Osteocyte (in vitro differentiated cells): ENCODE measurements at places on chromosomes 1 and 21.

GRCh38 chr1:26719205-26719604, 23.4 kb downstream of the ARID1A start:
- DNase-seq = no peak

DNA sequence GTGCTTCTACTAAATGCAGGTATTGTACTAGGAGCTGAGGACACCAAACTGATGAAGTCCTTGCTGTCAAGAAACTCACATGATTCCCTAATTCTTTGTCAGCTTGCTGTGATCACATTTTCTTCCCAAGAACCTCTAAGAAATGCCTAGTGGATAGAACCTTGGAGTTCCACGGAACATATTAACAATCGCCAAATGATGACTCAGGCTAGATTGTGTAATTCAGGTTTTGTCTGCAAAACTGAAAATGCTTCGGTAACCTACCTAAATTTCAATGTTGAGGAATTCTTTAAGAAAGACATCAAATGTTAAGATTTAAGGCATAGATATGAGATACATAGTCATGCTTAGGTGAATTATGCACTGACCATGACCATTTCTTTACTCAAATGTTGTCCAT, 1.7 kb upstream of the GADD45A start:
- no peak for DNase-seq

- no peak for DNase-seq
Observed at GRCh38 chr1:43705982-43706597, 1.2 kb upstream of the ST3GAL3 start.

DNA sequence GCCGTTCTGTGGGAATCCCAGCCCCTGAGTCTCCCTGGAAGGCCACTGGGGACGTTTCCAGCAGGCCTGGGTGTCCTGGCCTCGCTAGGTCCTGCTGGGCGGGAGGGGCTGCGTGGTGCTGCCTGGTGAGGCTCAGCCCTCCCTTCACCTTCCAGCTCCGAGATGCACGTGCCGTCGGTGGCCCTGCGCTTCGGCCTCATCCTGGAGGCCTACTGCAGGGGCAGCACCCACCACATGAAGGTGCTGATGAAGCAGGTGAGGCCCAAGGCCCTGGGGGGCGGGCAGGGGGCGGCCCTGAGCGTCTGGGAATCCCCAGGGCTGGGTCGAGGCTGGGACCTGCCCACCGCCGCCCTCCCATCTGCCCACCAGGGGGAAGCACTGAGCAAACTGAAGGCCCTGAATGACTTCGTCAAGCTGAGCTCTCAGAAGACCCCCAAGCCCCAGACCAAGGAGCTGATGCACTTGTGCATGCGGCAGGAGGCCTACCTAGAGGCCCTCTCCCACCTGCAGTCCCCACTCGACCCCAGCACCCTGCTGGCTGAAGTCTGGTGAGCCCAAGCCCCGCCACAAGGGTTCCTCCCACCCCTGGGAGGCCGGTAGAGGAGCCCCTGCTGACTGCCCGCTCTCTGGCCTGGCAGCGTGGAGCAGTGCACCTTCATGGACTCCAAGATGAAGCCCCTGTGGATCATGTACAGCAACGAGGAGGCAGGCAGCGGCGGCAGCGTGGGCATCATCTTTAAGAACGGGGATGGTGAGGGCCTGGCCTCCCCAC, 70.3 kb downstream of the PIK3CD start:
- DNase-seq = no peak

- DNase-seq = no peak
Observed at GRCh38 chr1:45047032-45047431, 35.0 kb downstream of the UROD start.

- DNase-seq = no peak
Observed at GRCh38 chr1:32332290-32333079, 3.5 kb downstream of the MARCKSL1 start.

- DNase-seq = no peak
Observed at GRCh38 chr1:224058303-224058702, 55.6 kb upstream of the FBXO28 start.

- no peak for DNase-seq
Observed at GRCh38 chr1:84247425-84248220, 53.9 kb upstream of the SAMD13 start.

DNA sequence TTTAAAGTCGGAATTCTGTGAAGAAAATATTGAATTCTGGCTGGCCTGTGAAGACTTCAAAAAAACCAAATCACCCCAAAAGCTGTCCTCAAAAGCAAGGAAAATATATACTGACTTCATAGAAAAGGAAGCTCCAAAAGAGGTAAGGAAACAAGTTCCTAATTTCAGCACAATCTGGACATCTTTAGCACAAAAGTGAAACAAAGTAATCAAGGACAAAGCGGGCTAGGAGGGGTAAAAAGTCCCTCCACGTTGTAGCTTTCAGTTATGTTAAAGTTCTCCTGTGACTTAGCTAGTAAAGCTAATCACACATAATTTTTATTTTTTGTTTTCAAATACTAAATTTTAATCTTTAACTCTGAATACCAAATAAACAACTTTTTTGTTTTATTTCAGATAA, 2.2 kb downstream of the RGS2 start:
- DNase-seq = no peak

DNA sequence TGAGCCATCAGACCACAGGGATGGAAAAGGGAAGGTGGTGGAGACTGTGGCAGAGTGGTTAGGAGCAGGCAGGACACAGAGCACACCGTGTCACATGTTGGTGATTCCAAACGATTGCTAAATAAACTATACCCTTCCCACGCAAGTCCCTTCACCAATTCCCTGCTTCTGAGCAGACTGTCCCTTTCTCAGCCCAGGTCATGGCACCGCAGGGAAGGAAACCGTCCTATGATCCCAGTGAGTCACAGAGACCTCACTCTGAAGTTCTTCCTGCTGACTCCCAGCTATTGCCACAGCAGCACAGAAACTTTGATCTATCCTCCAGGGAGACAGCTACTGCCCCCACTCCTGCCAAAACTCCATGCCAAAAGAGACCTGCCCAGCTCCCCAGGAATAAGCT, 19.2 kb downstream of the RIMS3 start:
- no peak for DNase-seq

- no peak for DNase-seq
Observed at GRCh38 chr1:244339073-244339692, 112.5 kb downstream of the ADSS2 start.

DNA sequence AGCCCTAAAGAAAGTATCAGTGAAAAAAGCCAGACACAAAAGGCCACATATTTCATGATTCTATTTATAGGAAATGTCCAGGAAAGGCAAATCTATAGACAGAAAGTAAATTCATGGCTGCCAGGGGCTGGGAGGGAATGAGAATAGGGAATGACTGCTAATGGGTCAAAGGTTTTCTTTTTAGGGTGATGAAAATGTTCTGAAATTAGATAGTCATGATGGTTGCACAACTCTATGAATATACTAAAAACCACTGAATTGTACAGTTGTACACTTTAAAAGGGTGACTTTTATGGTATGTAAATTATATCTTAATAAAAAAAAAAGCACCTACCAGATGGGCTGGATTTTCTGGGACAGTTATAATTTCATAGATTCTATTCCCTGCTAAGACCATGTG, 114.8 kb downstream of the CNIH3 start:
- no peak for DNase-seq

DNA sequence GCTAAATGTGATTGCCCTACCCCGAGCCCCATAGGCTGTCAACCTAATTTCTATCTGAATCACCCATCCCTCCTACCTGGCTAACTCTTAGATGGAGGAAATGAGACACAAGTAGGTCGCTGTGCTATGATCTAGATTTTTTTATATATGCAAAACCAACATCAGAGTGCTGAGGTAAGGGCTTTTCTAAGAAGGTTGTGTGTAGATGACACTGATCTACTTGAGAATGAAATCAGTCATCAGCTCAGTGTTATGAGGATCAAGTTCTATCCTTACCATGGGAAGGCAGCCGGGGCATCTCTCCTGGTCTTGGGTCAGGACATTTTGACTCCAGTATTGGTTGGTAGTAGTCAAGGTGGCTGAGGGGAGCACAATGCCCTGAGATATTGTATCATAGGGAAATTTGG, 23.6 kb downstream of the SLAMF1 start:
- DNase-seq = no peak

GRCh38 chr1:33872683-33873082, 8.8 kb downstream of the HMGB4 start:
- no peak for DNase-seq

DNA sequence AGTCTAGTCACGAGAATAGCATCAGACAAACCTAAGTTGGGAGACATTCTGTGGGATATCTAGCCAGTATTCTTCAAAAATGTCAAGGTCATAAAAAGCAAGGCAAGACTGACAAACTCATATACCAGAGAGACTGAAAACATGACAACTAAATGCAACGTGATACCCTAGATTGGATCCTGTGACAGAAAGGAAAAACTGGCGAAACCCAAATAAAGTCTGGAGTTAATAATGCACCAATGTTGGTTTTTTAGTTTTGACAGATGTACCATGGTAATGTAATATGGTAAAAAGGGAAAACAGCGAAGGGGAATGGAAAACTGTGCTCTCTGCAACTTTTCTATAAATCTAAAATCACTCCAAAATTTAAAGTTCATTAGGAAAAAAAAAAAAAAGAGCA, 64.5 kb downstream of the EPS15 start:
- DNase-seq = no peak

DNA sequence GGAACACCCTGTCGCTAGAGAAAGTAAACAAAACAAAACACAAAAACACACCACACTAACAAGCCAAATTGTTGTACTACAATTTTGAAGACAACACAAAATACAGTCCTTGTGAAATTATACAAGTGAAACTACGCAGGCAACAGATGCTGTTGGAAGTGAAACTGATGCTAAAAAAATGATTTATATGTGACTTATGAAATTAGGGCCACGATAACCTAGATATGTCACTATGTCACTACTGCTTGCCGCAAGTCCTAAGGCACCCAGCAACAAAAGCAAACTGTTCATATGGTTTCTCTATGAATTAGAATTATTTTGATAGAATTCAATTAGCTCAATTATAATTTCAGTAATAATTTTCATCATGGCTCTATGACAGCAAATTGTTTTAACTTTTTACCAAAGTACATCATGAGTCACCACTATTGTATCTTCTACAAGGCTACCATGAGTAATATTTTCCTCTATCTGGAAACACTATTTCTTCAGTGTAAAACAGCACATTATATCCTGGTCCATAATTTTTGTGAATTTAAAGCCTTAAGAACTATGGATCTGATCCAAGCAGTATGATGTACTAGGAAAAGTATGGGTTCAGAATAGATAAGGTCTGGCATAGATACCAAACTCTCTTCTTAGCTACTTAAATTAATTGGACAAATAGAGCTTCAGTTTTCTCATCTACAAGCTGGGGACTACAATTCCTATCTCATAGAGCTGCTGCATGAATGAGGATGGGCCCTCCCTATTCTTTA, 216.3 kb downstream of the COL11A1 start:
- no peak for DNase-seq

- DNase-seq = no peak
Observed at GRCh38 chr1:7218210-7218832, 433.1 kb downstream of the CAMTA1 start.

DNA sequence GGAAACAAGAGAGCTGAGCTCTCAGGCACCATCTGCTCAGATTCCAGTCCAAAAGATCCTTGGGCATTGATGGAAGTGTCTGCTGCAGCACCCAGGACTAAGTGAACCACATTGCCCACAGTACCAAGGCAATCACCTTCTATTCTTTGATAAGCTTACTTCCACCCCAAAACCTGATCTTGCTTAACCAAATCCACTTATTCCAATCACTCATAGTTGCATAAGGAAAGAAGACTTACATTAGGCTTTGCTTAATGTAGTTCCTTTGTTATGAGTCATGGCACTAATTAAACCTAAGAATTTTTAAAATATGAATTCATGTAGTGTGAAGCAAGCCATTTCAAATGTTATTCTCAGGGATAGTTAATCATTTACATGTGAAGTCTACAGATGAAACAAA, 84.5 kb downstream of the UCHL5 start:
- no peak for DNase-seq

DNA sequence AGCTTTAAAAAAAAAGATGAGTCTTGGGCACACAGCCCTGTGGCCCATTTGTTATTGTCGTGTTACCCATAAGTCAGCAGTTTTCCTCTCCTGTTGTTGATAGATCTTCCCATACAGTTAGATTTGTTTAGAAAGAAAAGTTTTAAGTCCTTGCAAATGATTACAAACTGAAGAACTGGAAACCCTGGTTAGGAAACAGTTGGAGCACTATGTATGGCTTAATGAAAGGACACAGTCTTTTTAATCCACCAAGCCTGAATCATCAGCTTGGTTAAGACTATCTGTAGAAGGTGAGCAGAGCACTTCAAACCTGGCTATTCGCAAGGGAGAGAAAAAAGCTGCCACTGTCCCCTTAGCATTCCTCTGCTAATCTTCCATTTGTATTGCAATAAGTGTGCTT, 241.0 kb downstream of the DISC1 start:
- no peak for DNase-seq

DNA sequence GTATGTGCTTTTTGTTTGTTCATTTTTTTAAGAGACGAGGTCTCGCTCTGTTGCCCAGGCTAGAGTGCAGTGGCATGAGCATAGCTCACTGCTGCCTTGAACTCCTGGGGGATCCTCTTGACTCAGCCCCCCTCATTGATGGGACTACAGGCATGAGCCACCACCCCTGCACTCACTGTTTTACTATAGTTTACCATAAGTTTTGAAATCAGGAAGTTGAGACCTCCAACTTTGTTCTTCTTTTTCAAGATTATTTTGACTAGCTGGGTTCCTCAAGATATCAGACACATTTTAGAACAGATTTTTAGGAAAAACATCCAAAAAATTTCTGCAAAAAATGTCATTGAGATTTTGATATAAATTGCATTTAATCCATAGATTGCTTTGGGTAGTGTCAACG, 120.4 kb upstream of the FGGY start:
- DNase-seq = no peak

DNA sequence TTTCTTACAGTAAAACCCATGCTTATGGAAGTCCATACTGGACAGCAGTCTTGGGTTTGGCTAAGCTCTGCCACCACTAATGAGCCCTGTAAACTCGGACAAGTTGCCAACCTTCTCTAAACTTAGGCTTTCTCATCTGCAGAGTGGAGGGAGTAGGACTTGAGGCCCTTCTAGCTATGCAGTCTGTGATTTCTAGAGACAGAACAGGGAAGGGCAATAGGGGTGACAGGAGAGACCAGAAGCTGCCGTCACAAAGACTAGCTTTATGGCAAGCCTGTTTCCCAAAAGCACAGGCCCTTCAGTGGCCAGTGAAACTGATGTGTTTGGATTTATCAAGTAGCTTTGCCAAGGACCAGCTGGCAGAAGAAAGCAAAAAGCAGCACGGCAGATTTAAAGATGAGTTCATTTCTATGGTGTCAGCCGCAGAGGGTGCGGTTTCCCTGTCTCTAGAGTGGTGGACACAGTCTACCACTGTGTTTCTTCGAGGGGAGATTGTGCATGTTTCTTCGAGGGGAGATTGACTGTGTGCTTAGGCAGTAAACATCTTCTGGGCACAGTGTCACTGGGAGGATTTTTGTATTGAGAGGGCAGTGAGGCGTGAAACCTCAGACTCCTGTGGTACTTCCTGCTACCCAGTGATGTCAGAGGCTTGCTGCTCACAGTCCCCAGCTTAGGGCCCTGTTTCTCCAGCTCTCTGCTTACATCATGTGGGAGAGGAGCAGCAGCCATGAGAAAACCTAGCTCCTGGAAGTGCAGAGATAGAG, 119.0 kb downstream of the ROR1 start:
- no peak for DNase-seq
